ENCODE measurements at places on chromosomes 1 and 21.

DNA sequence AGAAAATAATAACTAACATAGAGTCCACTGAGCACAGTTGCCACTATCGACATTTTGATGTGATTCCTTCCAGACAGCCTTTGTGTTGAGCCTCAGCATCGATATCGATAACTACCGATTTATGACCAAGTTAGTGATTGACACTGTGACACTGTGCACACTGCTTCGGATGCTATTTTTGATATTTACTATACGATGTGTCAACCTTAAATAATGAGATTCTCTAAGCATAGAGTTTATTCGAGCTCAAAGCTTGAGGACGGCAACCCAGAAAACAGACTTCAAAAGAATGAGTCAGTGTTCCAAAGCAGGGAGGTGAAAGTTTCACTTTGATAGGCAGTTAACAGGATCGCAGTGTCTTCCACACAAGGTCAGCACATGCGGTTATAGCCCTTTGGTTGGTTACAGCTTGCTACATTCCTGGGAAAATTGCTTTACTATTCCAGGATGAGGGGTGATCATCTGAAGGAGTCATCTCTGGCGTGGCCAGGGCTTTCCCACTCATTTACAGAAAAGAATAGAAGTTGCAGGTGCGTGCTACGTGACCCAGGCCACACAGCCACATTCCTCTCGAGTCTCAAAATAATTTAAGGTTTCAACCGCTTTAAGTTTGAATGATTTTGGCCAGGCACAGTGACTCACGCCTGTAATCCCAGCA, 53.6 kb upstream of the EFHD2 start:
- DNase-seq: peak; percentile 84

GRCh38 chr21:29674343-29674742, 265.5 kb downstream of the GRIK1 start:
- no peak for DNase-seq

DNA sequence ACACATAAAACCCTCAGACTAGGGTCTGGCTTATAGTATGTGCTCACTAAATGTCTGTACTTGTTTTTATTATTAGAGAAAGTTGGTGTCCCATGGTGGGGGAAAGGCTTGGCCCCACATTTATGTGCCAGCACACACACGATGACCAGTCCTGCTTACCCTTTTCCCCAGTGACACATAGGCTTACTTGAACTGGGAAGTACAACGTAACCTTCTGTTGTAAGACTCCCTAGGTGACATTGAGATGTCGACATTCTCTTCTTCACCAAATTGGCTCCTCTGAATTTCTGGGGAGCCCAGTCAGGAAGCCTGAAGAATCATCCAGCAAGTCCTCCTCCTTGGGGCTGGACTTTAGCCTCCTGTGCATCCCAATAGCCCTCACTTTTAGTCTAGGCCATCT, 1.7 kb upstream of the MECR start:
- DNase-seq: no peak

GRCh38 chr1:186655876-186656275, 24.3 kb downstream of the PTGS2 start:
- no peak for DNase-seq

- DNase-seq: peak; percentile 30
Observed at GRCh38 chr1:50735443-50735842, 224.6 kb downstream of the FAF1 start.

DNA sequence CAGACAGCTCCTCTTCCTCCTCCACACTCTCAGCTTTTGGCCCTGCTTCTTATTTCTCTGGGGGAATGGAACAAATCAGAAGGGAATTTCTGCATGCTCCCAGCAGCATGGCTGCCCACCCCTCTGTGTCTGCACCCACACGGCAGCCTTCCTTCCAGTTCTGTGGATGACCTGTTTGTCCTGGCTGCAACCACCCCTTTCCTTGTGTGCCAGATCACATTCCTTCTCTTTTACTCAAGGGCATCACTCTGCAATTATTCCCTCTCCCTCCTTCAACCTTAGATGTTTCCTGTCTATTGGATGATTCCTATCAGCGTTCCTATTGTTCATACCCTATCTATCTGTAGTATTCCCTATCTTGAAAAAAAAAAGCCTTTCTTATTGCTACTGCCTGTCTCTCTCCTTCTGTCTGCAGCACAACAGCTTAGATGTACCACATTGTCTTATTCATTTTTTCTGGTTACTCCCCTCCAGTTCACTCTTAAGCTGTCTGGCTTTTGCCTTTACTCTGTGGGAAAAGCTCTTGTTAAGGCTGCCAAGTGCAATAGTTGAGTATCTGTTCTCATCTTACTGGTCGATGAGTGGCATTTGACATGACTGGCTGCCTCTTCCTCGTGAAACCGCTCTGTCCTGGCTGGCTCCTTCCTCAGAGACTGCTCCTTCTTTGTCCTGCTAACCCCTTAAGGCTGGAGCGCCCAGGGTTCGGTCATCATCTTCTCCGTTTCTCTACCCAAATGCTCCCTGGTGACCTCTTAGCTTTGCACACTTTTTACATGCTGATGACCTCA, 351.1 kb downstream of the CAMTA1 start:
- peak; percentile 17 for DNase-seq

GRCh38 chr1:219826290-219826689, 102.1 kb downstream of the SLC30A10 start:
- DNase-seq: no peak

GRCh38 chr21:15274701-15275485, 210.1 kb upstream of the NRIP1 start:
- no peak for DNase-seq

DNA sequence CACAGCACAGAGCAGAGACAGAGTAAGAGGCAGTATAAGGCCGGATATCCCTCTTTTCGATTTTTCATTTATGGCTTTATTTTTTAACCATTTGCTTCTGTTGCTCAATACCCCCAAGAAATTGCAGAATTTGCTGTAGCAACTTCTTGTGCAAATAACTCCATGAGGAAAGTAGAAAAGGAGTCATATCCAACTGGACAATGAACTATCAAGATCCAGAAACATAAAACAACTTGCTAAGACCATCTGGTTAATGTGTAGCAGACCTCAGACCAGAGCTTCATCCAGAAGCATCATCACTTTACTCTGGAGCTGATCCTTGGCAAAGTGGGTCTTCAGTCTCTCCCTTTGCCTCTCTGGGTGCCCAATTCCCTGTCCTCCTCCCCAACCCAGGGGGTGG, 45.9 kb downstream of the ZNF697 start:
- peak; percentile 37 for DNase-seq

DNA sequence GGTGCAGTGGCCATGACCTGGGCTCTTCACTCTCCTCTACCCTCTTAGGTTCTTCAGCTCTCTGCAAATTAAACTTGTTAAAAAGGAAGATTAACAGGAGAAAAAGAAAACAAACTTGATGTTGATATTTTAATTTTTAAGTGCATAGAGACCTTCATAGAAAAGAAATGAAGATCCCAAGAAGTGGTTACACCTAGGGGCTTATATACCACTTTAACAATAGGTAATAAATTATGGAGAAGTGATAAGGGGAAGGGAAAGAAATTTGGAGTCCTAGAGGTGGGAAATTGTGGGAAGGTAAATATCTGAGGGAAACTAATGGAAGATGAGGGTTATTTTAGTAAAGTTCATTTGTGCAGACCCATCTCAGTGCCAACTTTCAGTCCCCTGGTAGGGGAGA, 16.5 kb upstream of the TFF3 start:
- no peak for DNase-seq

DNA sequence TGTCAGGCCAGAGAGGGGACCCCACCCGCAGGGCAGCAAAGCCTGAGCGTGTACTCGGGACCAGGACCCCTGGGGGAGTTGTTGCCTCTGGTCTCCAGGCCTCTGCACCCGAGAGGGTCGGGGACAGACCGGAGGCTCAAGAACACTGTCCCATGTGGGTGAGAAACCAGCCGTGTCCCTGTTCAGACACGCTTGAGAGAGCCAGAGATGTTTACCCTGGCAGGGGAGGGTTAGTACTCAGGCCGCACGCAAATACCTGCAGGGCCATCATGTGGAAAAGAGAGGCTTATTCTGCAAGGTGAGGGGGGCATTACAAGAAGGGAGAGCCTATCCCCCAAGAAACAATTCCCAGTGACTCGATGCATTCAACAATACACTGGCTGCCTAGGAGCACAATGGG, 74.0 kb upstream of the ARHGEF16 start:
- peak; percentile 66 for DNase-seq

DNA sequence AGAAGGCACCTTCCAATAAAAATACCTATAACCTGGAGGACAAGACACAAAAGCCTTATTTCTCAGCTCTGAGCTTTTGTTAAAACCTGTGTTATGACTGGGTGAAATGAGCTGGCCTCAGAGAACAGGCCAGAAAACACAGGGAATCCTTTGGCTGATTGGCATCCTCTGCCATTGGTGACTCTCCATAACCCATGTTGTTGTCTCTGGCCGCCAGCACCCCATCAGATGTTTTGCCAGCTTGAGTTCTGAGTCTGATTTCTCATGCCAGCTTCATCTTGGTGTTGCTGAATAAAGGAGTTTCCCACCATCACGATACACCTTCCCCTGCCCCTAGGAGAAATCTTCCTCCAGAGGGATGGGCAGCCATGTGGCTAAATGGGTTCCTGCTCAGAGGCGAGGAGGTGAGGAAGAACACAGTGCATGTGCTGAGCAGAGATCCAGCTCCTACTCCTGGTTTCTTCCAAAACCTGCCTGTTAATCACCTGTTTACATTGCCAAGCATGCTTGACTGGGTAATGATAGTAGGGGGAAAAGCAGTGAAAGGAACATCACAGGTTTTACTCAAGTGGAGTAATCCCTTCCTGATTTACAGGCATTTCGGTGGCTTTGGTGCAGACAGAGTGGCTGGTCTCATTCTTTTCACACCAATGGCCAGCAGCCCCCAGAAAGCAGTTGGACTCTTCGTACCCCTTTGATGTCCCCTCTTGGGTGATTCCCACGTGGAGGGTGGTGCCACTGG, 109.8 kb downstream of the ROR1 start:
- peak; percentile 31 for DNase-seq

- no peak for DNase-seq
Observed at GRCh38 chr1:158199849-158200248, 19.2 kb downstream of the CD1D start.

DNA sequence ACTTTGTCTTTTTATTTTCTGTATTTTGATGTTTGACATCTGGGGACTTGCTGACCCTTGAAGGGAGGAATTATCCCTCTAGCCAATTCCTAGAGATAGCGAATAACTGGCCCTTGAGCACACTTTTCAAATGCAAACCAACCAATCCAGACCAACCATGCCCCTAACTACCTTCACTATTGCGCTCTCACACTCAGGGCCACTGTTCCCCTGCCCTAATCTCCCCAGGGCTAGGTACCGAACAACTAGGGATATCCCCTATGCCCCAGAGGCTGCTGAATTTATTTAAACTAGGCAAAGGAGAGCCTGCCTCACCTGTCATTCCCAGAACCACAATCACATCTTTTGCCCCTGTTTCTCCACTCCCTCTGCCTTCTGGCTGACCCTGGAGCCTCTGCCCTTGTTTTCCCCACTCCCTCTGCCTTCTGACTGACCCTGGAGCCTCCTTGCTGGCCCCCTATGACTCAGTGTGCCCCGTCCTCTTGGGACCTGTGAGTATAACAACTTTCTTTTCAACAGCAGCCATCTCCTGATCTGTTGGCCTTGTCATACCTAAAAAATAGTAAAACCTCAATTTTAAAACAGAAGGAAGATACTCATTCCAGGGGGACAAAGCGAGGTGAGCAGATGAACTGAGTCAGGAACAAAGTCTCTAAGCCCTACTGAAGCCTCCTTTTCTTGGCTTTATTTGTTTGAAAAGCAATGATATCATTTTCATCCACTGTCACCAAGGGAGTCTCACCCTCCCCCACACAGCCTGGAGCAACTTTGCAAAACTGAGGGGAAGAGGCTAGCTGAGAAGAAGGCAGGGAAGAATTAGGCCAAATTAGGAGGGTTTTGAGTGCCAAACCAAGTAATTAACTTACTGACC, 115.5 kb downstream of the NMNAT2 start:
- no peak for DNase-seq

DNA sequence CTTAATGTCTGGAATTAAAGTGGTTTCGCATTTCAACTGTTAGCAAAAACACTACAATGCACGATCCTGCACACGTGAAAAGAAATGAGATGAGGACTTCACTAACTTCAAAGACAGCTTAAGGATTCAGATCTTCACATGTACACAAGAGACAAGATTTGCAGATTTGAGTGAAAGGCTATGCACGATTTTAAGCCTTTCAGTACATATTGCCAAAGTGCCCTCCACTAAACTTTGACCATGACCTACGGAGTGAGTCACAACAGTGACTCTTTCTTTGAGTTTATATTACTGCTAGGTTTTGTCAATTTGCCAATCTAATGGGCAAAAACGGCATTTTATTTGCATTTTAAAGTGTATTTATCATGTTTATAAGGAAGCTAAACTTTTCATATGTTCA, 41.2 kb upstream of the CR1L start:
- no peak for DNase-seq

GRCh38 chr1:153548722-153549688, at the start of gene S100A3:
Gene S100A3, minus strand, starts transcription at chr1:153549258. Its CDS starts 773 bp downstream, at chr1:153548485.
- peak; percentile 91 for DNase-seq

GRCh38 chr1:245046769-245047168, 108.0 kb upstream of the KIF26B start:
- peak; percentile 6 for DNase-seq

DNA sequence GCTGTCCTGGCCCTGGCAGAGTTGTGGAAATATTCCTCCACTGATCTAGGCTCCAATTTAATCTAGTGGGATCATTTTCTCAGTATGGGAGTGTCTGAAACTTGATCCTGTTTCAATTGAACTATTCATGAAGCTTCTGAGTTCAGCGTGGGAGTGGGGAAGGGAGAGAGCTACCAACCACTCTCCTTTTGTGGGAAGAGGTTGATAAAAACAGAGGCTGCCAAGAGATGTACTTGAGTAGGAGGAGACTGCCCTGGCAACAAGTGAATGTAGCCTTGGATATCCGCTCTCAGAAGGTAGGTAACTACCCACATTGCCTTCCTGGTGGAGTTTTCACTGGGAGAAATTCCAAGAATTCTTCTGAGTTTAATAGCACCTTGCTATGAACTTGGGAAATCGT, at the start of gene CTXND2:
TSS of gene CTXND2 (plus strand) at position 119 of the 400 bp plus-strand sequence. CDS start 25,179 bp downstream, outside the sequence.
- DNase-seq: peak; percentile 54
